M059J (cell line): ENCODE measurements at places on chromosomes 1 and 21. TPM values are rescaled to one million over a fixed set of nuclear protein-coding genes. Genes with fewer than 3 reads are reported as not detected.
A peak's percentile ranks its signal among the peaks of the same experiment; 100 is the strongest.

DNA sequence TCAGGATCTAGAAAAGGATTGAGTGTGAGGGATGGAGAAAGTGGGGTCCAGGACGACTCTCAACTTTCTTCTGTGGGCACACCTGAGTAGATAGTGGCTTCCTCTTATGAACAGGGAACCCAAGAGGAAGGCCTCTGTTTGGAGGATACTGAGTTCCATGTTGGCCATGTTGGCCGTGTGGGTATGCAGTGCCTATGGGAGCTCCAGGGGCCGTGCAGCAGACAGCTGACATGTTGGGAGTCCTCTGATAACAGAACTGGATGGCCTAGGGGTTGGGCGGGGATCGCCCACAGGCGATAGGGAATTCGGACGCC is 43.0 kb downstream of the TMEM53 start:
- DNase-seq: no peak

DNA sequence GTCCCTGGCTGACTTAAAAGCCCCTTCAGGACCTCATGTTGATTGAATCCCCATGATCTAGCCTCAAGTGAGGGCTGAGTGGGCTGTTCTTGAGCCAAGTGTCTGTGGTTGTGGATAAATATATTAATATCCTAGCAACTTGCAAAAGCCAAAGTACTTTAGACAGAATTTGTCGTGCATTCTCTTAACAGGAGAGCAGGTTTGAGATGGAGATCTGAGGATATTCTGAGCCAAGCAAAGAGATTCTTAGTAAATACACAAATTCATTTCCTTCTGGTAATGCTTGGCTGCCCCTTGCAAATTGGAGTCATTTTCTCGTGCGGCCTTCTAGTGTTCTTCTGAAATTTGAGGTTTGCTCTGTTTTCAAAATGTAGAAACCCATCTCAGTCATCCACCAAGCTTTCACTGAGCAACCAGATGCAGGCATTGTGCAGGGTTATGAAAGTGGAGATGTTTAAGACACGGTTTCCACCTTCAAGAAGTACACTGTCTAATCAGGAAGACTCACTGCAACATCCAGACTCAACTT is 242.1 kb upstream of the JUN start:
- DNase-seq: peak; percentile 54

DNA sequence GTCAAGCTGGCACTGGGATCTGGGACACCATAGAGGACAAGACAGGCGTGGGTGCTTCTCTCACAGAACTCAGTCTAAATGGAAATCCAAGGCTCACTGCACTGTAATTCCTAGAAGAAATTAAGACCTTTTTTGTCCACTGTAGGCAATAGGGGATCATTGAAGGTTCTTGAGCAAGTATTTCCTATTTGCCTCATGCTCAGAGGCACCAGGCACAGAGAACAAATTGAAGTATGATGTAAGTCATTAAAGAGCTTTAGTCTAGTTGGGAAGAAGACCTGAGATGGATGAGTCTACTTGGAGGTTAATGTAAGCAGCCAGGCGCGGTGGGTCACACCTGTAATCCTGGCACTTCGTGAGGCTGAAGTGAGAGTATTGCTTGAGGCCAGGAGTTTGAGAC is 34.6 kb downstream of the EIF2D start:
- DNase-seq: no peak

GRCh38 chr1:61427510-61427909 is 297.4 kb downstream of the TM2D1 start:
- no peak for DNase-seq

GRCh38 chr21:38987633-38988508 is 182.1 kb downstream of the ETS2 start:
- no peak for DNase-seq

Gene FHAD1
- total RNA-seq: 0.64 and 1.3 TPM in 2 replicates

Gene SELL
- 0.15 TPM in 1 of 2 replicates, not detected in the other for total RNA-seq

Gene ITLN1
- total RNA-seq: not detected in 2 replicates

- peak; percentile 47 for DNase-seq
Measured at GRCh38 chr1:185520188-185520920, 203.3 kb upstream of the IVNS1ABP start.

- no peak for DNase-seq
Measured at GRCh38 chr1:52032124-52032784, 1.4 kb downstream of the KTI12 start.
